Panc1 (cell line): ENCODE measurements at places on chromosomes 7 and 10. TPM values are rescaled to one million over a fixed set of nuclear protein-coding genes. Genes with fewer than 3 reads are reported as not detected.

Gene CARD11
- total RNA-seq = 0.82 TPM

- no peak for DNase-seq
These were observed 1.1 kb downstream of the PALS2 start for GRCh38 chr7:24574386-24574785.

Gene CCL26
- total RNA-seq = not detected

DNA sequence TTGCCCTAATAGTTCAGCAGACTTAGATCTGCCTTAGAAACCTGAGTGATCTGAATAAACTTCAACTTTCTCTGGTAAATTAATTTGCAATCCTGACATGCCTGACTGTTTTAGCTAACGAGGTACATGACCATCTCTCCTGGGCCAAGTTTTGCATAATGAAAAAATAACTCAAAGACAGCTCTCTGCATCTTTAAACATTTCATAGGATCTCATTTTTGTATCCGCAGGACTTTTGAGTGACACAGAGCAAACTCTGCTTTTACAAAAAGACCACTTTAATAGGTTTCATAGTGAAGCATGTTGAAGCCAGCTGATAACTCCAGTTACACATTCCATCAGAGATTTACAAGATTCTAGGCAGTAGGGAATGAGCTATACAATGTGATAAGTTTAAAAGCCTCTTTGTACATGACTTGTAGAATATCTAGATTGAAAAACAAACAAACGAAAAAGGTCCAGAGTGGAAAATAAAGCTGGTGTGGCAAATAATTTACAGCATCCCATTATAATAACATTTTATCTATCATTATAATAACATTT, 2.1 kb downstream of the PRKG1 start:
- no peak for DNase-seq

DNA sequence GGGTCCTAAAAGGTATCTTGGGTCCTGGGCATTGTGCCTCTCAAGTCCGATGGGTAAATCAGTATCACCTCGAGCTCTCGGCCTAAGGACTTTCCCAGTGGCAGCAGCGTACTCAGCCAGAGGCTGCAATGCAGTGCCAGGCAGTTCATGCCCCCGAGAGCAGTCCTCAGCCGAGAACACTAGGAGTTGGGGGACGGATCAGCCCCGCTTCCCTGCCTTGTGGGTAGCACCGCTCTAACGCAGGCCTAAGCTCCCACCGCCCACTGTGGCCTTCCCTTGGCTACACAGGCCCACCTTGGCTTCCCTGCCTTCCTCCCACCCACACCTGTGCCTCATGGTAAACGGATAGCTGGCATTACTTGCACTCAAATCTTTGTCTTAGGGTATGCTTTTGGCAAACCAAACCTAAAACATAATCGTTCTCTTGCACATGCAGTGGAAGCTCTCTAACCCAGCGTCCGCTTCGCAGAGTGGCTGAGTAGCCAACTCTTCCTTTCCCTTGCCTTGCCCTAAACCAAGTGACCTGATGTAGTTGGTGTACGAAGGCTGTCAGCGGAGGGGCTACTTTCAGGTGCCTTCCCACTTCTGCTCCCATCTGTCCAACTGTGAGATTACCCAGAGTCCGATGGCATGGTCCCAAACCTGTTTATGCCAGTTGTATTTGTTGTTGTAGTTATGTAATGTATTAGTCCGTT, 73.2 kb upstream of the CHST15 start:
- DNase-seq = no peak

DNA sequence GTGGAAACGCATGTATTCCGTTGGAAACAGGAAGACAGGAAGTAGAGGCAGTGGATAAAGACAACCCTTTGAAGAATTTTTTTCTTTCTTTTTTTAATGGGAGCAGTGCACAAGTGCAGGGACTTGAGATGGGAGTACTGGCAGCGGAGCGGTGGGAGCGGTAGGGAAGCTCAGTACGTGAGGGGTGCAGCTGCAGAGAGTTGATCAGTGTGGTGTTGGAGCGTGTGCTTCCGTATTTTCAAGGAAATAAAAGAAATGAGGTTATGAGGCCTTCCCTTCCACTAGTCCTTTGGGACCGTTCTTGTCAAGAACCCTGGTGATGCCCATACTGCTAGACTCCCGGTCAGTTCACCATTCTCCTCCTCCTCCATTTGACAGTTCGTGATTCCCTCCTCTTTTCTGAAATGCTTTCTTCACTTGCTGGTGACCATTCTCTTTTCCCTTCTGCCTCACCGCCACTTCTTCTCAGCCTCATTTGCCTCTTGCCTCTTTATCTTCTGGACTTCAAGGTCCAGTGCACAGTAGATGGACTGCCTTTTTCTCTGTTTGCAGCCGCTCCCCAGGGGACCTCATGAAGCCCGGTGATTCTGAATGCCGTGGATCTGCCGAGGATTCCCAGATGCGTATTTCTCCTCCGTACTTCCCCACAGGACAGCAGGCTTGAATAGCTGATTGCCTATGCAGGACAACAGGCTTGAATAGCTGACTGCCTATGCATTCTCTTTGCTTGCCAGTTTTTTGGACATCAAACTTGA, 39.1 kb upstream of the TMEM236 start:
- DNase-seq = no peak

GRCh38 chr7:151085691-151086620, at the start of gene AGAP3:
Gene AGAP3, plus strand, starts transcription at chr7:151086475. Its CDS starts 267 bp downstream, at chr7:151086742.
- DNase-seq = no peak

DNA sequence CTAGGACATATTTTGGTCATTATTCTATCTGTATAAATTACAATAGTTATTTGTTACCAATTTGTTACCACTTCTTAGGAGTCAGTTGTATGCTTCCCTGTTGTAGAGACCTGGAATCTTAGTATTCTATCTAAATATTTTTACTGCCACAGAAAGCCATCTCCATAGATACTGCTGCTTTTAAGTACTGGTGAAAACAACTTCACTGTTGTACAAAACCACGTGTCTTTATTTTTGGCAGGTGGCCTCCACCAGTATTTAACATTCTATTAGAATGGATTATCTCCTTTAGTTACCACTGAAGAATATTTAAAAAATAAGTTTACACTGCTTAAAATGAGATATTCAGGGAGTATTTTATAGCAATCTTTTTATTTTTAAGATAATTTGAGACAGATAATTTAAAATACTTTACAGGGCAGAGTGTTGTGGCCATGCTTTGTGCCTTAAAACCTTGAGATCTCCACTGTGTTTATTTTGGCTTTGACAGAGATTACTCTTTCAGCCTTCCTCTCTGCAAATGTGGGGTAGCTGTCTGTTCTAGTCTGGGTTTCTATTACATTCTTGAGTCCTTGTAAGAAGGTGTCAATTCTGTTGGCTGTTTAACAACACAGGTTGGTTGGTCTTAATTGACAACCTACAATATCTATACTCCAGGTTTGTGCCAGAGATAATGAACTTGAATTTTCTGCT, 185.6 kb downstream of the LRRC4 start:
- DNase-seq = no peak

Gene ACTR3C
- 6.5 TPM for total RNA-seq

Gene AKR1C4
- not detected for total RNA-seq

- no peak for DNase-seq
These were observed 1183.7 kb upstream of the SORCS1 start for GRCh38 chr10:108348215-108348614.

DNA sequence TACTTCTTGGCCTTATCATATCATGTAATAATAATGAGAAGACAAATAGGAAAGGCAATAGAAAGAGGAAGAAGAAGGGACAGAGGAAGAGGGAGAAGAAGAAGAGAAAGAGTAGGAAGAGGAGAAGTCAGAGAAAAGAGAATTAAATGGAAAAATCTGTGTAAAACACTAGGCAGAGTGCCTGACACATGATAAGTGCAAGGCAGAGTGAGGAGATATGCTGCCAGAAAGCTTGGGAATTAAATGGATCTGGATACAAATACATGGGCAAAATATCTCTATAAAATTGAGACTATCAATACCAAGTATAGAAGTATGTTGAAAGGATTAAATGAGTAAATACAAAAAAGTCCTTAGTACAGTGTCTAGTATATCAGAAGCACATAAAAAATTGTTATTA, 124.8 kb downstream of the CACNA2D1 start:
- DNase-seq = no peak
